ENCODE measurements at places on chromosomes 2 and 18.

DNA sequence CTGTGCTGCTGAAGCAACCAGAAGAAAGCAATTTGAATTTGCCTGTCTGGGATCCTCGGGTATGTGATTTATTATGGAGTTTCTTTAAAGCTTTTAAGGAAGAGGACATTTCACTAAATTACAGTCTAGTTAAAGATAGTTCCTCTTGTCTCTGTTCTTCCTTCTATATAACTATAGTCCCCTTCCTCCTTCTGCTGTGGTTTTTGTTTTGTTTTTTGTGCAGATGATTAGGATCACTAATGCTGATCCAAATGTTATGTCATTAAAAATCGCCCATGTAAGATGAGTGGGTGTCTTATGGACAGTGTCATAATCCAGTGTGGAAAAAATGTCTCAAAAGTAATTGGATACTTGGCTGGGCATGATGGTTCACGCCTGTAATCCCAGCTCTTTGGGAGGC lies 24.7 kb downstream of the PAPOLG start:
- DNase-seq, result no peak

GRCh38 chr18:31740180-31740579 lies 20.5 kb downstream of the SLC25A52 start:
- no peak for DNase-seq

DNA sequence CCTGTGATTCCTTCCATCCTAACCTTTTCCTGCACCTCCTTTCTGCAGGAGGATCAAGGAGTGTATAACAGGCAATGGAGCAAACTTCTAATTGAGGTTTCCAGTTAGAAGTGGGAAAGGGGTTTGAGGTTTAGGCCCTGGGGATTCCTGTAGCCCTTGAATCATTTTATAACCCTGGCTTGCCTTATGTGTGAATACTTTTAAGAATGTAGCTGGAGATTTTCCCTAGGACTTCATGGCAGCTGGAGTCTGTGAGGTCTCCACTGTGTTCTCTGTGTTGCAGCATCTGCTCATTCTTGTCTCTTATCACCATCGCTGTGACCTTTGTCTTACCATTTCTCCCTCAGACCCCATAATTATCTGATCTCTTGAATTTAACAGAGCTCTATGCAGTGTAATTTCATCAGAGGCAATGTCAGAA lies 370.2 kb upstream of the SLC14A2 start:
- DNase-seq, result no peak

- DNase-seq, result no peak
These were observed 1473.2 kb downstream of the LRP1B start for GRCh38 chr2:140657657-140658056.

- DNase-seq, result no peak
These were observed 14.7 kb downstream of the PCARE start for GRCh38 chr2:29059624-29060023.

- no peak for DNase-seq
These were observed 27.9 kb downstream of the CCDC88A start for GRCh38 chr2:55391615-55392242.

DNA sequence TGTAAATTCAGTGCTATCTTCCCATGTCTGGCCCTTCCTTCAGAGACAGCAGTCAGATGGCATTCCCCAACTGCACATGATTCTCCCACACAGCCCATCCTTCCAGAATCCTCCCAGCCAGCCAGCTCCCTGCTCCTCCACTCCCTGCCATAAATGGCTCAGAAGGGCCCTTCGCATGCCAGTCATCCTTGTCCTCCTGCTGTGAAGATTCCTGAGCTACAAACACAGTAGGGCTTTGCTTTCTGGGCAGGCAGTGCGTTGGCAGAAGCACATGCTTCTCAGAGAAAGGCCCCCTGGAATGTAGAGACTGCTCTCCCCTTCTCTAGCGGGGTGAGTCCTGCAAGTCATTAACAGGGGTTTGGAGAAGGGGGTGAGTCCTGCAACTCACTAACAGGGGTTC lies 71.9 kb downstream of the TEX51 start:
- no peak for DNase-seq

GRCh38 chr2:161306919-161307318 lies 1.3 kb upstream of the PSMD14 start:
- no peak for DNase-seq

DNA sequence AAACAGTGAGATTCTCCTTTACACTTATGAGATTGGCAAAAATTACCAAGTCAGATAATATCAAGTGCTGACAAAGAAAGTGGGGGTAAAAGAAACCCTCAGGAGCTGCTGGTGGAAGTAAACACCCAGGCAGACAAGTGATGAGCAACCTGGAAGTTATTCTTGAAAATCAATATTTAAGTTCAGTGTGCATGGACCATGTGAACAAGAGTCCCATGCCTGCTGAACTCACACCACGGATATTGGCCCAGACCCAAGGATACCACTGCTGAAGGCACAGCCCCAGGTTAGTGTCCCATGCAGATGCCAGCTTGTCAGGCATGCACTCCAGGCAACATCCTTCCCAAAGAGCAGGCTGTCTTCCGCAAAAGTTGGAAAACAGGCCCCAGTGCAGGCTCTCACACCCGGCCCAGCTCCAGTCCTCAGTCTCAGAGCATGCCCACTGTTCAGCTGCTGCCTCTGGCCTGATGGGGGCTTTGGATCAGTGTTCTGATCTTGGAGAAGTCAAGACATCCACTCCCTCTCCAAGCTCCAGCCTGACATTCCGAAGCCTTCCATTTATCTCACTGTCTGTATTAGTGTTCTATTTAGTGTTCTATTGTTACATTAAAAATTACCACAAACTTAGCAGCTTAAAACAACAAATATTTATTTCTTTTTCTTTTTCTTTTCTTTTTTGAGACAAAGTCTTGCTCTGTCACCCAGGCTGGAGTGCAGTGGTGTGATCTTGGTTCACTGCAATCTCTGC lies 70.0 kb downstream of the HS1BP3 start:
- DNase-seq, result peak; percentile 62

DNA sequence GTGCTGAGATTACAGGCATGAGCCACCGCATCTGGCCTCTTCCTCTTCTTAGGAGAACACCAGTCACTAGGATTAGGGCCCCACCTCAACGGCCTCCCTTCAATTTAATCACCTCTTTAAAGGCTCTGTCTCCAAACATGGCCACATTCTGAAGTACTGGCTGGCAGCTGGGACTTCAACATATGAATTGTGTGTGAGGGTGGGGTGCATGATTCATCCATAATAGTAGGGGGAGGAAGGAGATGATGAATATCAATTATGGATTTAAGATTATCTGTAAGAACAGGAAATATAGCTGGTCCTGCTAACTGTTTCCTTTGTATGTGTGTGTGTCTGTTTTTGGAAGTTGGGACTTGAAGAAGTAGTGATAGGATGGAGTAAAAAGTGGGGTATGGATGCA lies 14.7 kb upstream of the EPG5 start:
- no peak for DNase-seq

GRCh38 chr2:137190411-137191195 lies 425.3 kb downstream of the THSD7B start:
- no peak for DNase-seq

GRCh38 chr2:182406221-182406620 lies 20.6 kb downstream of the PDE1A start:
- DNase-seq, result no peak

- DNase-seq, result no peak
These were observed 139.1 kb downstream of the CYP26B1 start for GRCh38 chr2:72008608-72009007.

DNA sequence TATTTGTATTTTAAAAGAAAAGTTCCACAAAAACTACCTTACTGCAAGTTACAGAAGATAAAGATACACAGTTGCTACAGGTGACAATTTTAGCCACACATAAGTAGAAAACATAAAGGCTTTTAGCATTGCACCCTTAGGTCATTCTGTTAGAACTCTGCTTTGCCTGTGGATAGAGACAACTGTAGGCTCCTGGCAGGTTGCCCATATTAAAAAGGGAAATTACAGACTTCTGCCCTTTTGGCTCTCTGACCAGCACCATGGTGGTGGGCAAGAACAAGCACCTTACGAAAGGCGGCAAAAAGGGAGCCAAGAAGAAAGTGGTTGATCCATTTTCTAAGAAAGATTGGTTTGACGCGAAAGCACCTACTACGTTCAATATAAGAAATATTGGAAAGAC lies 223.3 kb downstream of the MC4R start:
- DNase-seq, result no peak

GRCh38 chr2:186129767-186130581 lies 356.1 kb upstream of the ZC3H15 start:
- DNase-seq, result no peak

DNA sequence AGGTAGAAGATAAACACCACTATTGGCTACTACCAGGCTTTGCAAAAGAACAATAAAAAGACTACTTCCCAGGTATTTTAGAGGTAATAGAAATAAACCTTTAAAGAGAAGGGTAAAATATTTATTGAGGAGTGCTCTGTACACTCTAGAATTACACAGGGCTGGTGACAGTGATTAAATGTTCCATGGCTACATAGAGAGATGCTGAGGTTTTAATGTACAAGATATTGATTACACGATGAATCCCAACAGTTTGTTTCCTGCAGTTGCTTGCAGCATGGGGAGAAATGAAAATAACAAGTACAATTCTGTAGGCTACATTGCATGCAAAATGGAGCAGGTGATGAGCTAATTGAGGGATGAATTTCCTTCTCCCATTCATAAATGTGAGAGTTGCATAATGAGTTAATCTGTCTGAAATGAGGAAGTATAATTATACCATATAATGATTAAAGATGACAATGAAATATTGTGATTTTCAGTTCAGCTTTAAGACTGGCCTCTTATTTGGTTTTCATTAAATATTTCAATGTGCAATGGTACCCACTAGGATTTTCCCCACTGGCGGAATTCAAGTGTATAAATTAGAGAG lies 266.1 kb downstream of the SOCS6 start:
- no peak for DNase-seq

DNA sequence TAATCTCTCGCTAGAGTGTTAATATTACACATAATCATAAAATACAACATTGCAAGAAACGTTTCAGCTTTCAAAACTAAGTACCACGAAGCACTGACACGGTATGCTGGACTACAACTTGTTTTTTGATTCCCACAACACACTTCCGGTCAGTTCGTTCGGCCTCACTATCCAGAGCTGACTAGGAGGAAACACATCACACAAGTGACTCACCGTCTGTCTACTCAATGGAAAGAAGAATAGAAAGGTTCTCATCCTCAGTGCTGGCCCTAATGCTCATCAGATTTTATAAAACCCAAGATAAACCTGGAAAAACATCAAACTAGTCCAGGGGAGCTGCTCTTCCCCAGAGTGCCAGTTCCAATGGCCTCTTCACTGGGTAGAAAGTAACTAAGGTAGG lies 42.9 kb downstream of the ZNF385B start:
- DNase-seq, result no peak

- no peak for DNase-seq
These were observed 65.0 kb downstream of the CYP1B1 start for GRCh38 chr2:38010995-38011394.

- DNase-seq, result no peak
These were observed 61.8 kb upstream of the RPL31 start for GRCh38 chr2:100940240-100940639.

- no peak for DNase-seq
These were observed 86.1 kb upstream of the ZCCHC2 start for GRCh38 chr18:62436636-62437234.

GRCh38 chr2:190860985-190861680 lies 19.5 kb upstream of the GLS start:
- no peak for DNase-seq

GRCh38 chr18:13564579-13564978 lies 161.8 kb downstream of the FAM210A start:
- no peak for DNase-seq

DNA sequence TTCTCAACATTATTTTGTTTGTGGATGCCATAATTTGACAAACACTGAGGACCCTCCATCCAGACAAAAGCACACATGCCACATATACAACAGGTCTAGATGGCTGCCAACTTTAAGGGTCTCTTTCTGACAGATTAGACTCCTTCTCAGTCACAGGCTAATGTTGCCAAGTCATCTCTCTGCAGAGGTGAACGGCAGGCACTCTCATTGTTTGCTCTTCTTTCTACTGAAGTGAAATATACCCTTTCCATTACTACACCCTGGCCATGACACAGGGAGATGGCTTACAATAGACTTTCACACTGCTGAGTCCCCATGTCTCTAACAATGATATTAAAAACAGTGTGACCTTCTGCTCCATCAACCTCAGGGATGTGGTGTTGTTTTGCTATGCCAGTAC lies 47.5 kb upstream of the ZNF397 start:
- no peak for DNase-seq

All from ascending aorta (tissue), 2 donors.